Activated T-cell treated with anti-CD3 and anti-CD28 coated beads, Interleukin-2, amount 50 U/mL, for 4 hours (primary cell): ENCODE measurements at places on chromosomes 1 and 21. TPM values are rescaled to one million over a fixed set of nuclear protein-coding genes. Genes with fewer than 3 reads are reported as not detected.

Gene ENSA
- total RNA-seq = 223 TPM

Gene CNTN2
- total RNA-seq = not detected

Gene GSTM1
- 60.0 TPM for total RNA-seq

Gene RNU1-3
- 1,622 TPM for total RNA-seq

Gene PRELP
- total RNA-seq = 0.03 TPM

Gene SH3BGR
- total RNA-seq = 2.5 TPM

Gene S1PR1
- 97.7 TPM for total RNA-seq

Gene FBXO44
- 12.6 TPM for total RNA-seq

Gene NHLH1
- total RNA-seq = 0.45 TPM

Gene SIPA1L2
- total RNA-seq = 6.7 TPM

Gene STK40
- total RNA-seq = 63.9 TPM

Gene OR2M3
- total RNA-seq = not detected

Gene GJC2
- total RNA-seq = 0.79 TPM

Gene GPR52
- 0.48 TPM for total RNA-seq

Gene PALMD
- not detected for total RNA-seq
